ENCODE measurements at places on chromosomes 13 and 19. TPM values are rescaled to one million over a fixed set of nuclear protein-coding genes. Genes with fewer than 3 reads are reported as not detected.

The CYP4F3 gene
- 0.63 TPM for total RNA-seq

DNA sequence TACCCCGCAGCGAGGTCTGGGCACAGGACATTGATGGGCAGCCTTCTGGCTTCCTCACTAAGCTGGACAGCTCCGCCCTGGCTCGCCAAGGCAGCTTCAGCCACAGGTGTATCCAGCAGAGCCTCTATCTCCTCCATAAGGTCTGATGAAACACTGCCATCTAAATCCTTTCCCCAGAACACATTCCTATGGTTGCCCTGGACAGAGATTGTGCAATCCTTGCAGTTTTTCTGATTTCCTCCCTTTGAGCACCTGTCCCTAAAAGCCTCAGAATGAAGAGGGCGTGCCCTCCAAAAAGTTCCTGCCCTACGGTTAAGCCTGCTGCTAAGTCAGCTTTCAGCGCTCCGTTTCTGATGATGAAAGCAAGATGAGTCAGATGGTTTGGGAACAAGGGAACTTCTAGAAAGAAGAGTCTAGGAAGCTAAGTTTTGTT lies 21.0 kb downstream of the CLEC4M start:
- peaks cover 15% of the 10 kb centered on the region for H3K4me1 ChIP-seq
- H3K4me3 ChIP-seq = no peak overlapping the region
- H3K27ac ChIP-seq = no peak overlapping the region
- no peaks in the 10 kb centered on the region for H3K36me3 ChIP-seq
- H3K27me3 ChIP-seq = peaks cover 11% of the 10 kb centered on the region
- no peak for DNase-seq

DNA sequence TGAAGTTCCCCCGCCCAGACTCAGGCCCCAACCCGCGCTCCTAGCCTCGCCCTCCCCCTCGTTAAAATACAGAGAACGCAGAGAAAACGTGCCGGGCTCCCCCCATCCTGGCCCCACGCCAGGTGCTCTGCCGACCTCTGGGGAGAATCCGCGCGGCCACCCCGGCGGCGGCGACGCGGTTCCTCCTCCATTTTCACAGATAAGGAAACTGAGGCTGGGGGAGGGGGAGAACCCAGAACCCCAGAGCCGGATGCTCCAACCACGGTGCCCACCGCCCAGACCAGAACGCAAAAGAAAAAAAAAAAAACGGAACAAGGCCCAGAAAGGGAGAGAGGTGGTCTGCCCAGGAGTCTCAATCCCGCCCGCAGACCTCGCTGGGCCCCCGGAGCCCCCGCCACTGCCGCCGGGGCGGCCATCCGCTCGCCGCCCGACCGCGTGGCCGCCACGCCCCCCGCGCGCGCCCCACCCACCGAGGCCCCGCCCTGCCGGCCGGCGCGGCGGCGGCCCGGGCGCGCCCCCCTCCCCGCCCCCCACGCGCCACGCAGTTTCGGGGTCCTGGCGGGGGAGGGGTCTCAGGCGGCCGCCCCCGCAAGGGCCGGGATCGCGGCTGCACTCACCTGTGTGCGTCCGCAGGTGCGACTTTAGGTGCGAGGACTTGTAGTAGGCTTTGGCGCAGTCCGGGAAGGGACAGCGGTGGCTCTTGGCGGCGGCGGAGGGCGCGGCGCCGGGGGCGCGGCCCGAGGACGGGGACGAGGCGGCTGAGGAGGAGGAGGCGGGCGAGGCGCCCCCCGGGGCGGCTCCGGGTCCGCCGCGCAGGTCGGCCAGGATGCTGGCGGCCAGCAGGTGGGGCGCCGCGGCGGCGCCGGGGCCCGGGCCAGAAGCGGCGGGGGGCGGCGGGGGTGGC lies 703 bp downstream of the KLF16 start:
- H3K27me3 ChIP-seq = no peaks in the 10 kb centered on the region
- H3K4me1 ChIP-seq = peaks cover 53% of the 10 kb centered on the region
- peak overlapping the region; percentile 74 for H3K4me3 ChIP-seq
- no peaks in the 10 kb centered on the region for H3K36me3 ChIP-seq
- H3K27ac ChIP-seq = peak overlapping the region; percentile 72

The PDS5B gene
- 66.2 TPM for total RNA-seq

DNA sequence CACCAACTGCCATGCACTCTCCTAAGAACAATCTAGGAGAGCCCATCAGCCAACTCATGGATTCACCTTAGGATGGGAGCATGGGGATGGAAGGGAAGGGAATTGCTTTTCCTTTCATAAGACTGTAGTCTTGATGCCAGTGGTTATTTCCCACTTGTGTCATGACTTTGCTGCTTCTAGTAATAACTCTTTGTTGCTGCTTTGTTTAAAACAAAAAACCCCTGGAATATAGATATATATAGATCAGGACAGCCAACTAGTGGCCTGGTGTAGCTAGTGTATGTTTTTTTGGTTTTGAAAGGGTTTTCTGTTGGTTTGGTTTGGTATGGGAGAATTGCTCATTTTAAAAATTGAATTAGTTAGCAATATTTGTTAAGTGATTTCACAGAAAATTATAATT lies 39.3 kb upstream of the KCTD4 start:
- H3K27ac ChIP-seq = no peak overlapping the region
- no peaks in the 10 kb centered on the region for H3K4me1 ChIP-seq
- no peaks in the 10 kb centered on the region for H3K36me3 ChIP-seq
- no peak for DNase-seq

GRCh38 chr13:77118134-77118533 lies 91.2 kb upstream of the FBXL3 start:
- H3K36me3 ChIP-seq = peaks cover 11% of the 10 kb centered on the region
- no peak for DNase-seq
- no peaks in the 10 kb centered on the region for H3K4me1 ChIP-seq

The TYROBP gene
- total RNA-seq = 3.3 TPM

GRCh38 chr19:9839415-9839814 lies 4.3 kb downstream of the PIN1 start:
- no peak overlapping the region for H3K4me3 ChIP-seq
- DNase-seq = no peak
- no peak overlapping the region for H3K27ac ChIP-seq
- H3K4me1 ChIP-seq = peaks cover 13% of the 10 kb centered on the region
- no peaks in the 10 kb centered on the region for H3K27me3 ChIP-seq

The NECTIN2 gene
- not detected for total RNA-seq

- DNase-seq = peak; percentile 48
- no peak overlapping the region for H3K27ac ChIP-seq
- no peaks in the 10 kb centered on the region for H3K36me3 ChIP-seq
- H3K4me3 ChIP-seq = no peak overlapping the region
- H3K4me1 ChIP-seq = peaks cover 49% of the 10 kb centered on the region
Measured at GRCh38 chr19:13011653-13012389, 16.5 kb downstream of the NFIX start.

DNA sequence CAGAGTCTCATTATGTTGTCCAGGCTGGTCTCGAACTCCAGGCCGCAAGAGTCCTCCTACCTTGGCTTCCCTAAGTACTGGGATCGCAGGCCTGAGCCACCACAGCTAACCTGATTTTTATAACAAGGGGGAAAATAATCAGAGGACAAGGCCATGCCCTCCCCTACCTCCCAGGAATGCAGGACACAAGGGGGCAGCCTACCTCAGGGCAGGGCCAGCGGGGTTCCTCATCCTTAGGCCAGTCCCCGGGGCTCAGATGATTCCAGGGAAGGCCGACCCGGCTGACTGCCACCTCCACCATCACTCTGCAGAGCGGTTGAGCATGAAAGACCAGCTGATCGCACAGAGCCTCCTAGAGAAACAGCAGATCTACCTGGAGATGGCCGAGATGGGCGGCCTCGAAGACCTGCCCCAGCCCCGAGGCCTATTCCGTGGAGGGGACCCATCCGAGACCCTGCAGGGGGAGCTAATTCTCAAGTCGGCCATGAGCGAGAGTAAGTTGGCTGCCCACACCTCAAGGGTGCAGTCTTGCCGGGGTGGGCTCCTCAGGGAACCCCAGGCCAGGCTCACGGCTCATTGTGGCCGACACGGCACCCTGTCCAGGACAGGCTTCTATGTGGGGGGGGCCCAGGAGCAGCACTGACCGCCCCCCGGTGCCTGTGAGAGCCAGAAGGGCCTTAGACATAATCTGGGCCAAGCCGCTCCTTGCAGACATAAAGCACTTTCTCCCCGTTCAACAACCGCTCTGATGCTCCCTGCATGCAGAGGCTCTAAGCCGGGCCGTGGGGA lies 26.8 kb downstream of the PEX11G start:
- H3K36me3 ChIP-seq = peaks cover 92% of the 10 kb centered on the region
- H3K27me3 ChIP-seq = no peaks in the 10 kb centered on the region
- DNase-seq = no peak

DNA sequence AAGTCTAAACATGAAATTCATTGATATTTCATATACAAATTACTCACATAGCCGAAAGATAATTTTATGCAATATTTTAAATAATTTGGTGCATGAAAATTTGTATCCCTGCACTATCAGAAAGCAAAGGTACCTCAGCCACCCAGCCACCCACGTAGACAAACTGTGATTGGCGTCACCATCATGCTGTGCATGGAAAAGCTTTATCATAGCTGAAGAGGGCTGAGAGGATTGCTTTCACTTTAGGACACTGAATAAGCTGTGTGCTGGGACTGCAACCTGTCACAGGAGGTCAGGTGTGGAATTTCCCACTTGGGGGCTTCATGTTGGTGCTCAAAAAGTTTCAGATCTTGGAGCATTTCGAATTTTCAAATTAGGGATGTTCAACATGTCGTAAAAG lies 96.3 kb downstream of the MYCBP2 start:
- no peak for DNase-seq
- no peak overlapping the region for H3K4me3 ChIP-seq
- no peaks in the 10 kb centered on the region for H3K4me1 ChIP-seq

DNA sequence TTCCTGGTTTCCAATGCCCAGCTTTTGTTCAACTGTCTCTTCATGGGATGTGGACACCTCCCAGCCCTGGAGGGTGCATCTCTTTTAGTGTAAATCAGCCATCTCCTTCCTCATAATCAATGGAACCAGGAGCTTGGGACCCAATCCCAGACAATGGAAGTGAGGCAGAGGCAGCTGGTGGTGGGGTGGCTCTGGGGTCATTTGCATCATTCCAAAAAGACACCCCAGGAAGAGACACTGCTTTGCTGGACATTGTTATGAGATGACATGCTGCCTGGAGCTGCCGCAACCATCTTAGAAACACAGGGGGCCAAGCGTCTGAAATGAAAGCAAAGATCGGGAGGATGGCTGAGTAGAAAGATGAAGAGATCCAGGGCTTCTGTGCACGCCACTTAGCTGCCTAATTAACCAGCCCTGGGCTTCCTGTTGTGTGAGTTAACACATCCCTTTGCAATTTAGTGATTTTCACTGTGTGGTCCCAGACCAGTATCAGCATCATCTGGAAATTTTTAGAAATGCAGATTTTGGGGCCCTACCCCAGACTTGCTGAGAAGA lies 36.1 kb downstream of the IRS2 start:
- H3K4me1 ChIP-seq = no peaks in the 10 kb centered on the region
- H3K36me3 ChIP-seq = no peaks in the 10 kb centered on the region
- no peak overlapping the region for H3K4me3 ChIP-seq
- no peaks in the 10 kb centered on the region for H3K27me3 ChIP-seq
- no peak overlapping the region for H3K27ac ChIP-seq
- DNase-seq = no peak

- H3K27me3 ChIP-seq = no peaks in the 10 kb centered on the region
- H3K36me3 ChIP-seq = no peaks in the 10 kb centered on the region
- H3K4me1 ChIP-seq = no peaks in the 10 kb centered on the region
- no peak for DNase-seq
- H3K4me3 ChIP-seq = no peak overlapping the region
- no peak overlapping the region for H3K27ac ChIP-seq
Measured at GRCh38 chr13:24716011-24716410, 35.8 kb downstream of the ATP12A start.

The FAM83E gene
- 1.5 TPM for total RNA-seq

The GPI gene
- 99.3 TPM for total RNA-seq

The CYP2F1 gene
- not detected for total RNA-seq

DNA sequence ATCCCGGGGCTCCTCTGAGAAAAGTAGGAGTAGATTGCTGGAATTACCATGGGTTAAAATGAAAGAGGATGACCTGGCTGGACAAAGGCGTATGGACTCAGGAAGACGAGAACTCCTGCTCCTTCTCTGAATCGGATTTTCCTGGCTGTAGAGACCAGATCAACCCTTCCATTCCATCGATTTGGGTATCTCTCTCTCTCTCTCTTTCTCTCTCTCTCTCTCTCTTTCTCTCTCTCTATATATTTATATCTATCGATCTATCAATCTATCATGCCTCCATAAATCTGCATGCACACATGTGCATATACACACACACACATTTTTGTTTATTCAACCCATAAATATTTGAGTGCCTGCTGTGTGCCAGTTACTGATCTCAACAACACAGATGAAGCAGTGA lies 234.9 kb downstream of the LMO7 start:
- H3K27ac ChIP-seq = no peak overlapping the region
- H3K36me3 ChIP-seq = no peaks in the 10 kb centered on the region
- peaks cover 11% of the 10 kb centered on the region for H3K27me3 ChIP-seq
- DNase-seq = no peak

DNA sequence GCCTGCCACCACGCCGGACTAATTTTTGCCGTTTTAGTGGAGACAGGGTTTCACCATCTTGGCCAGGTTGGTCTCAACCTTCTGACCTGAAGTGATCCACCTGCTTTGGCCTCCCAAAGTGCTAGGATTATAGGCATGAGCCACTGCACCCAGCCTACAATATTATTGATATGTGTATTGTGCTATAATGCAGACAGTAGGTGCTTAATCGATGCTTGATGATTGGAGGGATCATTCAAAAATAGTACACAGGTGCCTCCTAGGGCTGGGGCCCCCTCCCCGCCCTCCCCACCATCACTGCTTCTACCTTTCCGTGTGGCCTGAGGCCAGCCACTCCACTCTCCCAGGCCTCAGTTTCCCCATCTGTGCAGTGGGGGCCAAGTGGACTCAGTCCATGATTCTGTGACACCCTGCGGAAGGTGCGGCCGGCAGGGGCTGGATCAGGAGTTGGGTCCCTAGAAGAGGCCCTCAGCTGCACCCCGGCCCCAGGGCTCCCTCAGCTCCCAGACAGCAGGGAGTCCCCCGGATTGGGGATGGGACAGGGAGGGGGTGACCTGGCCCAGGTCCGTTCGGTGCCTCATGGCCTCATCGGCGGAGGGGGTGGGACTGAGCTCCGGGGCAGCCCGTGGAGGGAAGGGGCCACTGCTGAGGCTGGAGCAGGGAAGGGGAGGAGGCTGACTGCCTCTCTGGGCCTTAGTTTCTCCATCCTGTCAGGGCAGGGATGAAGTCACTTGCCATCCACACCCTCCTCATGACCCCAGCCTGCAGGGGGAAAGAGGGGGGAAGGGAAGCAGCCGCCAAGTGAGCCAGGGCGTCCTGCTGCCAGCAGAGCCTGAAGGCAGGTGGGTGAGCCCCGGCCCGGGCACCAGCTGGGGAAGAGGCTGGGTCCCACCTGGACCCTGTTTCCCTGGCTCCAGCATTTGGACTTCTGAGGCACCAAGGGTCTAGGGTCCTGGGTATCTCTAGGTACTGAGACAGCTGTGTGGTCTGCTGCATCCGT lies 1.2 kb downstream of the ADAMTSL5 start:
- H3K27ac ChIP-seq = no peak overlapping the region
- no peaks in the 10 kb centered on the region for H3K36me3 ChIP-seq
- DNase-seq = no peak
- peaks cover 22% of the 10 kb centered on the region for H3K4me1 ChIP-seq
- H3K27me3 ChIP-seq = no peaks in the 10 kb centered on the region
- no peak overlapping the region for H3K4me3 ChIP-seq

The VSIG10L gene
- 1.7 TPM for total RNA-seq

The LILRA1 gene
- not detected for total RNA-seq

- H3K4me1 ChIP-seq = peaks cover 5% of the 10 kb centered on the region
- no peaks in the 10 kb centered on the region for H3K27me3 ChIP-seq
- DNase-seq = no peak
- no peaks in the 10 kb centered on the region for H3K36me3 ChIP-seq
- no peak overlapping the region for H3K4me3 ChIP-seq
Measured at GRCh38 chr19:11278670-11279069, 16.3 kb upstream of the DOCK6 start.

The CYP2A7 gene
- total RNA-seq = not detected

GRCh38 chr13:23558675-23559536 lies 11.3 kb upstream of the TNFRSF19 start:
- no peak for DNase-seq
- no peak overlapping the region for H3K4me3 ChIP-seq
- H3K27me3 ChIP-seq = no peaks in the 10 kb centered on the region
- H3K4me1 ChIP-seq = no peaks in the 10 kb centered on the region
